ENCODE measurements at places on chromosomes 7 and 10. TPM values are rescaled to one million over a fixed set of nuclear protein-coding genes. Genes with fewer than 3 reads are reported as not detected.

ZC3HAV1L gene
- total RNA-seq = 8.9 TPM

SPAM1 gene
- total RNA-seq = not detected

SLC39A12 gene
- total RNA-seq = under 0.01 TPM

ANKRD30A gene
- not detected for total RNA-seq

CYP26A1 gene
- 0.36 TPM for total RNA-seq

FGFR2 gene
- total RNA-seq = 0.09 TPM

DNAH11 gene
- total RNA-seq = 0.63 TPM

TBC1D12 gene
- 12.0 TPM for total RNA-seq

PRKAR2B gene
- 32.2 TPM for total RNA-seq

MYL7 gene
- not detected for total RNA-seq

OR9A2 gene
- total RNA-seq = not detected

COL1A2 gene
- 1,191 TPM for total RNA-seq
